NCI-H526 (cell line): ENCODE measurements at places on chromosomes 2 and 18.
A peak's percentile ranks its signal among the peaks of the same experiment; 100 is the strongest.

- no peak for DNase-seq
Observed at GRCh38 chr2:71379086-71379485, 47.5 kb downstream of the ZNF638 start.

DNA sequence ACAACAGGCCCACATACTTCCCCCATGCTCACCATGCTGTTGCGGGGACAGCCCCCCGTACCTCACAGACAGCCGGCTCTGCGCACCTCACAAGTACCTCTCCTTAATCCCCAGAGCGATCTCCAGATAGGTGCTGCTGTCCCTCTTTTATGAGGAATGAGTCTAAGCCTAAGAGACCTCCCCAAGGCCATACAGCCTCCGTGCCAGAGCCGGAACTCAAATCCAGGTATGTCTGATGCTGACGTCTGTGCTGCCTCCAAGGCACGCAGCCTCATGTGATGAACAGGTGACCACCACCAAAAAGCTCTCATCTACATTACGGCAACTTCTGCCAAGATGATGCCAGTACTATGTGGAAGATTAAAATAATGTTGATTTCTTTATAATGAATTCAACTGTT is 85.2 kb downstream of the EIPR1 start:
- DNase-seq = no peak

GRCh38 chr2:38599706-38600105 is 3.0 kb downstream of the HNRNPLL start:
- DNase-seq = no peak

DNA sequence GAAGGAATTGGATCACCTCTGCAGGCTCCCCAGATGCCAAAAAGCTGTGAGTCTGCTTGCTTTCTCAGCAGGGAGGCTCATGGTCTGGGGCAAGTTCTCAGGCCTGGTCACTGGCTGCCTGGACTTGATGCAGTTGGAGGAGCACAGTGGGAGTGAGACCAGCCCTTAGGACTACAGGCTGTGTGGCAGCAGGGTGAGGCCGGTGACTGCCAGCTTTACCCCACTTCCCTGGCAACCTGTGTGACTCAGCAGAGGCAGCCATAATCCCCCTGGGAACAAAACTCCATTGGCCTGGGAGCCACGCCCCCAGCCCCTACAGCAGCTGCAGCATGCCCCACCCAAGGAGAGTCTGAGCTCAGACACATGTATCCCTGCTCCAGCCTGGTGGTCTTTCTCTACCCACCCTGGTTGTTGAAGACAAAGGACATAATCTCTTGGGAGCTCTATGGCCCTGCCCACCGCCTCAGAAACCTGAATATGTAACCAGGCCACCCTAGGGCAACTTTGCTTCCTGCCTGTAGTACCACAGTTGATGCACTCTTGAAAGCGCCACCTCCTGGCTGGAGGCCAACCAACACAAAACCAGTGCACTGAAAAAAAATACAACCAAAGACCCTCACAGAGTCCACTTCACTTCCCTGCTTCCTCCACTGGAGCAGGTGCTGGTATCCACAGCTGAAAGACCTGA is 106.8 kb upstream of the SPATS2L start:
- DNase-seq = no peak

DNA sequence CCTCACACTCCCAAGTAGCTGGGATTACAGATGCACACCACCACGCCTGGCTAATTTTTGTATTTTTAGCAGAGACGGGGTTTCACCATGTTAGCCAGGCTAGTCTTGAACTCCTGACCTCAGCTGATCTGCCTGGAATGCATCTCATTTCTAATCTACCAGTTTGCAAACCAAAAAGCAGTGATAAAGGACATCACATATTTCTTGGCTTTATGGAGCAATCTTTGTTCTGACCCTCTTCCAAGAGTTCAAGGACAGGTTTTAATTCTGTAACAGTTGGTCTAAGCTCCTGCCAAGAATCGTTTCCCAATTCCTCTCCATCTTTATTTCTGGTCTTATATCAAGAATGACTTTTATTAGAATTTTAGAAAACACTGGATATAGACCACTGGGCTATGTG is 67.7 kb downstream of the SLC40A1 start:
- DNase-seq = no peak

DNA sequence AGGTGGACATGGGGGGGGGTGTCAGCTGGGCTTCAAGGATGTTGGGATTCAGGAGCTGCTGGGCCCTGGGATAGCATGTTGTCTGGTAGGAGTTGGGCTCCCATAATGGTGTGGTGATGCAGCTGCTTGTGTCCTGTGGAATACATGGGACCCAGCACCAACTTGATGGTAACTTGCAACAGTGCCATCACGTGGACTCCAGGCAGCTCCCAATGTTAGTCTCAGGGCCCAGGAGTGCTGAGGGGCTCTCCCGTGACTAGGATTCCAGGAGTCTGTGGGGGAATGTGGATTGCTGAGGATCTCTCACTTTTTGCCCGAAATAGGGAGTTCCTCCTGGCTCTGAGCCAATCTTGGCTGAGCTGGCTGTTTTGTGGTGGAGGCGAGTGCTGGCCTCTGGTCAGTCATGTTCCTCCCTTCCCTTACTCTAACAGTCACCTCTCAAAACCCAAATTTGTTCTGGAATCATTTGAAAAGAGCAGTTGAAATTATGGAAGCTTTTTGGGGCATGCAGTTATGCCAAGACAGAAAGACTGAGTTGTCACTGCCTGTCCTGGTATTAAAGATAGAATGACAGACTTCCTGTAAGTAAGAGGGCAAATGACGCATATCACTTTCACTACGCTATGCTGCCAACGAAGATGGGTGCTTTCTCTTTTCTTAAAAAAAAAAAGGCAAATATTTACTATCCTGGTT is 607.1 kb downstream of the ADCYAP1 start:
- DNase-seq = no peak

- DNase-seq = no peak
Observed at GRCh38 chr18:13616525-13617035, 109.8 kb downstream of the FAM210A start.

DNA sequence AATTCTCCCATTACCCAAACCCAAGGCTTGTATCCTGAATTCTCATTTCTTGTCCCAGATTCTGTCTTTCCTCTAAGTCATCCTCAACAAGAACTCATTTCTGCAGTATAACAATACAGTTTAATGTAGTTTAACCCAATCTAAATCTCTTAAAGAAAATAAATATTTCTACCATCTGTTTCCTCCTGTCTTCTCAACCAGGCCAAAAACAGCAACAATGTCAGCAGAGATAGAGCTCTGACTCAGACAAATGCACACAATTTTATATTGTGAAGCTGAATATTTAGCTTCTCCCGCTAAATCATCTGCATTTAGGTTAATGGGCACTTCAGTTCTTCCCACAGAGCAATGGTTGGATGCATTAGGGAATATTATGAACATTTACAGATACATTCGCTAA is 35.7 kb upstream of the KYNU start:
- DNase-seq = no peak

- DNase-seq = no peak
Observed at GRCh38 chr18:34704823-34705222, 5.3 kb upstream of the DTNA start.

GRCh38 chr2:107215401-107216350 is 329.7 kb upstream of the ST6GAL2 start:
- DNase-seq = no peak

DNA sequence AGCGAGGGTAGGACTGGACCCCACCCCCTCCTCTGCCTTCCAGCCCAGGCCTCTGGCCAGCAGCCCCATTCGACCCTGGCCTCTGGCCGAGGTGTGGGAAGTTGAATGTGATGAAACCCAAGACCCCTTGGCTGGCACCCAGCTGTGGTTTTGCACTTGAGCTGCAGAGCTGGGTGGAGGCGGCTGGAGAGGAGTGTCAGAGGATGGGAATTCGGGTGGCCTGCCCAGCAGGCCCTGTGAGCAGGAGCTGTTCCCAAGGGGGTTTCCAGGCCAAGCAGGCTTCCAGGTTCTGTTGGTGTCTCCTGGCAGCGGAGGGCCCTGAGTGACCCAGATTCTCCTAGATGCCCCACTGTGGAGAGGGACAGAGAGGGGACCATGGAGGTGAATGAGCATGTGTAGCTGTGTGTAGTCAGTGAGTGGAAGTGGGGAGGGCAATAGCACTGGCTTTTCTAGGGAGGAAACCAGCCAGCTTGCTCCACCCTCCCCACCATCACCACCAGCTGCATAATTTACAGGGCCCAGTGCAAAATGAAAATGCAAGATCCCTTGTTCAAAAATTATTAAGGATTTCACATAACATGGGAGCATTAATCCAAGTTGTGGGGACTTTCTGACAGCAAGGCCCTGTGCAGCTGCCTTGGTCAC is 172.2 kb upstream of the HAAO start:
- DNase-seq = no peak

- DNase-seq = no peak
Observed at GRCh38 chr2:222054813-222055212, 244.0 kb downstream of the PAX3 start.

DNA sequence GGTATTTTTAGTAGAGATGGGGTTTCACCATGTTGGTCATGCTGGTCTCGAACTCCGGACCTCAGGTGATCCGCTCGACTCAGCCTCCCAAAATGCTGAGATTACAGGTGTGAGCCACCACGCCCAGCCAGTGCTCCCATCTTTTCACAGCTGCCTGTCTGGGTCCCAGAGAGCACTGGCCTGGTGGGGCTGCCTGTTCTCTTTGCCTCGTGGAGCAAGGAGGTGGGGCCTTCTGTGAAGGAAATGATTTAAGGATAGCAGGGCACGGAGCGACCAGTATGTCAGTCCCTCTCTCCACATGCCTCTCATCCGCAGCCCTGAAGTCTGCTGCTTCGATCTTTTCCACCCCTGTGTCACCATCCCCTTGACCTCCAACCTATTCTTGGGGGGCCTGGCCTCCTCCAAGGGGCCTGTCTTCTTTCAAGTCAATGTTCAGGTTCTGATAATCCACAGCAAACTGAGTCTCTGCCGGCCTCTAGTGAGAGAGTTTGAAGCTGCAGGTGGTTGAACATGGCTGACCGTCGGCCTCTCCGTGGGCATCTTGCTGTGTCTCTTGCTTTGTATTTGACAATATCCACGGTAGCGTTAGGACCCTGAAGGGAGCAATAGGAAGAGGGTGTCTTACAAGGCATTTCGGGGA is 28.2 kb upstream of the GIGYF2 start:
- peak; percentile 28 for DNase-seq

DNA sequence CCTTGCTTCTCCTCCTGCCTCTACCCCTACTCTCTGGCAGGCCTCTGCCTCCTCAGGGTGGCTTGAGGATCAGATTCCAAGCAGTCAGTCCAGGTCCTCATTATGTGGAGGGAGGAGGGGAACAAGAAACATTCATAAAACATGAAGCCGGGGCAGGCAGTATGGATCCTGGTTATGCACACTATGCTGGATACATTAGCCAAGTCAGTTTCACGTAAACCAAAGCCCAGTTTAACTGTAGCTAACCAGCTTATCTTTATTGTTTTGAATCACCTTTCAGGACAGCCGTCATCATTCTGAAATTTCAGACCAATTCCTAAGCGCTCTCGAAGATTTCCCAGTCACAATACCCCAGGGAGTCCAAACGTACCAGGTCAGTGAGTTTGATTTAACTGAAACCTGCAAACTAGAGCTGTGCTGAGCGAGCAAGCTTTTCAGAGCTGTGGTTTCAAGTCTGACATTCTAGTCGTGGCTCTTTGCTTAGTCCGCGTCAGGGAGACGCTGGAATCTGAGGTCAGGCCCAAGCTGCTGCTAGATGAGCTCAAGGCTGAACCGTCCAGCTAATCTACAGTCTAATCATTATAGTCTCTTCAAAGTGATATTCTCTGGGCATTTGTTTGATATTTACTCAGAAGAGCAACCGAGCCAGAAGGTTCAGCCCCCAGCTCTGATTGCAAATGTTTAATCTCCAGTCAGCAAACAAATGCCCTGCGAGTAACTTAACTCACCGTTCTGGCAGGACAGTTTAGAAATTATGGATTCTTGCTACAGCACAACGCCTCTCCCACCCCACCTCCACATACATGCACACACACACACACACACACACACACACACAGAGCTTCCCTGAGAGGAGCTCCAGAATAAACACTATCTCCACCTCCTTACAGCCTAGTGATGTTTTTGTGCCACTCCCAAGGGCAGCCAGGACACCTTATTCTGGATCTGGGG is 63.8 kb upstream of the BZW1 start:
- no peak for DNase-seq

DNA sequence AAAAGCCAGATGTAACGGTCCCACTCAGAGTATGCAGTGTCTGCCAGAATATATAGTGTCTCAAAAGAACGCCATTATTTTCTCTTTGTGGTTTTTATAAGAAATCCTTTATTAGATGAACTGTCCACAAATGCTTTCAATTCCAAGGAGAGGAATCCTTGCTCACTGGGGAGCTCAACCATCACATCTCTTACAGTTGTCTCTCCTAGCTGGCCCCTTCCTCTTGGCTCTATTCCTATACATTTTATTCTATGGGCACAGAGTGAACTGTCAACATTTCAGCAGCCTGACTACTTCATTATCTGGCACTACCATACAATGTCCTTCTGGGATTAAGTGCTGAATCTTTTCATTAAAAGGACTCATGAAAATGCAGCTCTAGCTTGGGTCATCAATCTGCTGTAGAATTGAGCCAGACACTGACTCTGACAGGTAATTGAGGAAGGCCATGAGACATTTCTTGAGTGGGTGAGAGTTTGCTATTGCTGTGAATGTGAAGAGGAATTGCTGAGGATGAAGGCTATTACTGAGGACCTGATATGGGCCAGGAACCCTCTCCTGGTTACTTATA is 96.5 kb upstream of the THOC1 start:
- DNase-seq = no peak

DNA sequence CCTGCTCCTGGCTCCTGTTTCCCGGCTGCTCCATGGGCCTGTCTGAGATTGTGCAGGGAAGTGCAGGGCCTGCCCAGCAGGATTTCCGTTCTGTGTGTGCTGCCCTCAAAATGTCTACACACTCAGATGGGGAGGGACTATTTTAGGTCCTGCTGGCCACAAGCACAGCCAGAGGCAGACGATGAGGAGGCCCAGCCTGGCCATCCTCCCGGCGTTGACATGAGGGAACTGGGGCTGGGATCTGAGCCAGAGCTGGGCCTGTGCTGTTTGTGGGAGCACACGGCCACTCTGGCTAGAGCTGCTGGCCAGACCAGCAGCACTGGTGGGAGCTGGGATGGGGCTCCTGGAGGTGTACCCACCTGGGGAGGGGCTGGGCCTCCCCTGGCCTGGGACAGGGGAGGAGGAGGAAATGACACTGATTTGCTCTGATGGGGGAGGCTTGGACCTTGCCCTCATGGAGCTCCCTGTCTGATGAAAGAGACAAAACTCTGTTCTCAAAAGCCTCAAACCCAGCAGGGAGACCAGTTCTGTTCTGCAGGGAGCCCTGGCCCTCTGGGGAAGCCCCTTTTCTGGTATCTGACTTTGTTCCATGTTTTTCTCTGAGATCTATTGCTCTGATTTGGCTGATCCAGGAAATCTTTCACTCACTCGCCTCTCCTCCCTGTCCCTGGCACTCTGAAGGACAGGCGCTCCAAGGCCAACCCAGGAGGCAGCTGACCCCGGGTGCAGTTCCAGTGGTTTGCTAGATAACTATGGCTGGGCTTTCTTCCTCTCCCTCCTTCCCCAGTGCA is 161.8 kb downstream of the DYSF start:
- DNase-seq = no peak

- DNase-seq = peak; percentile 5
Observed at GRCh38 chr2:49972699-49973098, 818.4 kb upstream of the FSHR start.
